ENCODE measurements at places on chromosomes 16 and 17. TPM values are rescaled to one million over a fixed set of nuclear protein-coding genes. Genes with fewer than 3 reads are reported as not detected.

Gene IRX3
- not detected for total RNA-seq

Gene CPHXL2
- total RNA-seq: not detected

Gene FOXN1
- total RNA-seq: not detected

Gene MT1G
- total RNA-seq: 57.4 TPM

Gene SMTNL2
- not detected for total RNA-seq

Gene DNASE1L2
- total RNA-seq: 5.5 TPM

Gene CDRT15L2
- not detected for total RNA-seq

Gene P2RX1
- total RNA-seq: not detected

Gene MYO15A
- 1.4 TPM for total RNA-seq

Gene ZPBP2
- not detected for total RNA-seq

Gene XAF1
- 6.3 TPM for total RNA-seq

Gene KRTAP1-1
- total RNA-seq: not detected

Gene CBLN1
- not detected for total RNA-seq

Gene SYT17
- not detected for total RNA-seq

Gene OTOP3
- not detected for total RNA-seq

Data from myometrial cell (primary cell).